ENCODE measurements at places on chromosomes 5 and 9.

GRCh38 chr9:98635374-98635773, 73.4 kb downstream of the GABBR2 start:
- no peak for DNase-seq

DNA sequence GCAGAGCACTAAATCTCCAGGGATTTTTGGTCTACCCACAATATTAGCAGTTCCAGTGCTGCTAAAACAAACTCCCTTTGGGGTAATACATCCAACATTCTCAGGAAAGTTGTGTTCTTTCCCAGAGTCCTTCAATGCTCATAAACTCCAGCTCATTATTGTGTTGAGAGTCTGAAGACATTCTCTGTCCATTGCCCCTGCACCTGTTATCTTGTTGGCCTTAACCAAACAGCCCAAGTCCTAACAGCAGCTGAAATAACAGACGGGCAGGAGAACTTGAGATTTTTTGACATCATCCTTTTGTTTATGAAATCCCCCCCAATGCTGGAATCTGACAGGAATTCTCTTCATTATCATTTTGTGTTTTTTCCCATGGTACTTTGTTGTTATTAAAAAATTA, 110.8 kb downstream of the PAPPA start:
- DNase-seq: no peak

GRCh38 chr5:39137819-39138451, 63.7 kb upstream of the RICTOR start:
- no peak for DNase-seq

- no peak for DNase-seq
Observed at GRCh38 chr5:133658327-133658726, 46.0 kb upstream of the FSTL4 start.

- no peak for DNase-seq
Observed at GRCh38 chr9:128175726-128176125, 15.6 kb downstream of the CIZ1 start.

- no peak for DNase-seq
Observed at GRCh38 chr5:884345-885126, 8.1 kb downstream of the BRD9 start.

DNA sequence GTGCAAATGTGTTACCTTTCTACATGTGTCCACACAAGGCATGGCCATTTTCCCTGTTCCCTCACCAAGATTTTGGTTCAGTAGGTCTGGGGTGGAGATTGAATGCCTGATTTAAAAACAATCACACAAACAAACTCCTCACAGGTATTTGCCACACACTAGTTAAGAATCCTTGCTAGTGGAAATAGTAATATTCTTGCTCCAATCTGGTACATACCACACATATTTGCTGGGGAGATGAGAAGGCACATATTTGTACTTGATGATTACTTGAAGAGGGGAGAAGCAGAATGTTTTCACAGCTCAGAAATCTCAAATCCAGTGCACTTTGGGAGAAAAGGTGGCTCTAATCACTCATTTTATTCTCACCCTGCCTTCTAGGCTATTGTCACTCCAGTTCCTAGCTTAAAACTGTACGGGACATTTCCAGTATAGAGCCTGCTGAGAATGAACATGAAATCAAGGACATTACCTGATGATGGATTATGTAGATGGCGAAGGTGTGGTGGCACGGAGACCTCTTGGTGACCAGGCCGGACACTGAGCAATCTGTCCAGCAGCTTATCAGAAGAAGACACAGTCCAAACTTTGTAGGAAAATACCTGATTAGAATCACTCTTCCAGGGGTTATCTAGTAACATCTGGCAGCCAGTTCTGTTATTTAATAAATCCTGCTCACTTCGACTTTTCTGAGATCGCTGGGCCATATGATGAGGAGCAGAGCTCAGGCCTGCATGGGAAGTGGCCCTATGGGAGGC, 116.1 kb upstream of the IL6ST start:
- DNase-seq: no peak

DNA sequence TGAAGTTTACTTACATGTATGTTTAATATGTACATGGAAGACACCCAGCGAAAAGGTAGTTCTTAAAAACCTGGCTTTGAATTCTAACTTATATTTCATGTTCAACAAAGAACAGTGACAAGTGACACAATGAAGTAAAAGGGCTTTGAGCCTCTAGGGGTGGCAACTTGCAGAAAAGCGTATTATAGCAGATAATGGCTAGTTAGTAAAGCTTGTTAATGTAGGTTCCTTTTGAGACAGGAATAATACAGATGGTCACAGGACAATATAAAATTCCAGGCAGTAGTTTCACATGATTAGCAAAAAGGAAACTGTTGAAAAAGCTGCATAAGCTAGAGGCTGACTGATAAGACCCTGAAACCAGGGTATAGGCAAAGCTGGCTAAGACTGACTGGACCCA, 132.4 kb upstream of the FTMT start:
- DNase-seq: no peak

DNA sequence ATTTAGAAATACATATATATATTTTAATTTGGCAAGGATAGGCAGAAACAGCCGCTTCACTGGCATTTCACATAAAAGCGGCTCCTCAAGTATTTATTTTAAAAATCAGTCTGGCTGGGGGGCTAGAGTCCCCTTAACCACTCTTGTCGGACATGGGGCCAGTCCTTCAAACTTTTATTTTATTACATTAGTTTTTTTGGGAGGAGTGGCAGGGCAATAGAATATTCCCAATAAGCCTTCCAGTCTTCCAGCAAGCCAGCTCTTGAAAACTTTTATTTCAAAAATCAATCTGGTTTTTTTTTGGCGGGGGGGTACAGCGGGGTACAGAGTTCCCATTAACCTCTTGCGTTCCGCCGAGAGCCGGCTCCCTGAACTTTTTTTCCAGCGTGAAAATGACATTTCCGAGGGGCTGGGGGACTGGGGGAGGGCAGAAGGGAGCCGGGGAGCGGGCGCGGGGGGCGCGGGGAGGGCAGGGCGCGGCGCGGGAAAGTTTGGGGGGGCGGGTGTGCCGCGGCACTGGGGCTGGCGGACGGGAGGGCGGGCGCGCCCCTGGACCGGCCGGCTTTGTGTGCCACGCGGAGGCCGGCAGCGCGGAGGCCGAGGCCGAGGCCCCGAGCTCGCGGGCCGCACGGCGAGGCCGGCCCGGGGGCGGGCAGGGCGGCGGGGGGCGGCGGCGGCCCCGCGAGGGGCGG, 504 bp upstream of the ZNF618 start:
- DNase-seq: no peak

GRCh38 chr9:28082671-28083070, 509.4 kb upstream of the C9orf72 start:
- no peak for DNase-seq

GRCh38 chr5:7347377-7347776, 48.6 kb upstream of the ADCY2 start:
- DNase-seq: no peak

GRCh38 chr9:89409466-89409865, 88.4 kb downstream of the SEMA4D start:
- DNase-seq: no peak

DNA sequence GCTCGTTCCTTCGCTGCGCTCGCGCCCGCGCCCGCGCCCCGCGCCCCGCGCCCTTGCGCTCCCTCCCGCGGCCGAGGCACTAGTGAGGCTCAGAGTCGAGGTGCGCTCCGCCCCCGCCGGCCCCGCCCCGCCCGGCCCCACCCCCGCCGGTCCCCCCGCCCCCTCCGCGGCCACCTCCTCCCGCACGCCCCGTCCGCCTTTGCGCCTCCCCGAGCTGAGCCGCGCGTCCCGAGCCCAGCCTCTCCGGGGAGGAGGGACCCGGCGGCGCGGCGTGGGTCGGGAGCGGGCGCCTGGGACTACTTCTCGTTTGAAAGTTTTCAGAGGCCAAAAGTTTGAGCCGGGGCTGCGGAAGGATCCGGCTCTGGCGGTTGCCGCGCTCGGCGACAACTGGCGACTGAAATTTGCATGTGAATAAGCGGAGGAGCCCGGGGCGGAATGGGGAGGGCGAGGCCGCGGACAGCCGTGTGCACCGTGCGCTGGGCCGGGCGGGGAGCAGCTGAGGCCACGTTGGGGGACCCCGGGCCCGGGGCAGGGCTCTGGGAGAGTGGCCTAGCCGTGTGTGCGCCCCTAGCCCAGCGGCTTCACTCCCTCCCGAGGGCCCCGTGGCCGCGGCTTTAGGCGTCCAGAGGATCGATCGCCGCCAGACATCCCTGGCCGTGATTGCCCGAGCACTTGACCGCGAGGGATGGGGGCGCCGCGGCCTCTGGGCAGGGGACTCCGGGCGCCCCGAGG, at the start of gene NOTCH1:
Gene NOTCH1 (minus strand): TSS at position 84 of the 732 bp plus-strand sequence. CDS start 262 bp downstream, outside the sequence.
- DNase-seq: peak; percentile 85

- no peak for DNase-seq
Observed at GRCh38 chr5:8386719-8387288, 517.9 kb downstream of the MTRR start.

- DNase-seq: no peak
Observed at GRCh38 chr5:6517510-6517909, 68.9 kb downstream of the UBE2QL1 start.

DNA sequence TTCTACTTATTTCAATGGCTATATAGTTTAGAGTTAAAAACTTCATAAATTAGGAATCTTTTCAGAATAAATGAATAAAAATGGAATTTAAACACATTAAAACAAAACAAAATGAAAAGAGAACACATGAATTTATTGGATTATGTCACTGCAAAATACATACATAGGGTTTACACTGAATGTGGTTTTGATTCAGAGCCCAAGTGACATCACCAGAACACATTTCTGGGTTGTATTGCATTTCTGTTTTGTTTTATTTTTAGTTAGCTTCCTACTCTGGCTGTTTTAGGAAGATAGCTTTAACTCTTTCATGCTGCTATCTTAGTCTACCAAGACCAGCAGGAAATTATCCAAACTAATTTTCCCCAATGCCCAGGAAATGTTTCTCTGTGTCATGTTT, 1935.0 kb downstream of the EFNA5 start:
- DNase-seq: no peak

DNA sequence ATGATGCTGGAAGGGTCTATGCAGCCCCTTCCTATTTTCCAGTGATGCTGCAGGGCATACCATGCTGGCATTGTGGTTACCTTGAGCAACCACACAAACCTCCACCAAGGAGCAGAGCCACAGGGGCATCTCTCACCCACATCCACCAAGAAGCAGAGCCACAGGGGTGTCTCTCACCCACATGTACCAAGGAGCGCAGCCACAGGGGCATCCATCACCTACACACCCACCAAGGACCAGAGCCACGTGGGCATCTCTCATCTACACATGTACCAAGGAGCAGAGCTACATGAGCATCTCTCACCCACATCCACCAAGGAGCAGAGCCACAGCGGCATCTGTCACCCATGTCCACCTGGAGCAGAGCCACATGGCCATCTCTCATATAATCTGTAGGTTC, 8.8 kb upstream of the GM2A start:
- DNase-seq: no peak

DNA sequence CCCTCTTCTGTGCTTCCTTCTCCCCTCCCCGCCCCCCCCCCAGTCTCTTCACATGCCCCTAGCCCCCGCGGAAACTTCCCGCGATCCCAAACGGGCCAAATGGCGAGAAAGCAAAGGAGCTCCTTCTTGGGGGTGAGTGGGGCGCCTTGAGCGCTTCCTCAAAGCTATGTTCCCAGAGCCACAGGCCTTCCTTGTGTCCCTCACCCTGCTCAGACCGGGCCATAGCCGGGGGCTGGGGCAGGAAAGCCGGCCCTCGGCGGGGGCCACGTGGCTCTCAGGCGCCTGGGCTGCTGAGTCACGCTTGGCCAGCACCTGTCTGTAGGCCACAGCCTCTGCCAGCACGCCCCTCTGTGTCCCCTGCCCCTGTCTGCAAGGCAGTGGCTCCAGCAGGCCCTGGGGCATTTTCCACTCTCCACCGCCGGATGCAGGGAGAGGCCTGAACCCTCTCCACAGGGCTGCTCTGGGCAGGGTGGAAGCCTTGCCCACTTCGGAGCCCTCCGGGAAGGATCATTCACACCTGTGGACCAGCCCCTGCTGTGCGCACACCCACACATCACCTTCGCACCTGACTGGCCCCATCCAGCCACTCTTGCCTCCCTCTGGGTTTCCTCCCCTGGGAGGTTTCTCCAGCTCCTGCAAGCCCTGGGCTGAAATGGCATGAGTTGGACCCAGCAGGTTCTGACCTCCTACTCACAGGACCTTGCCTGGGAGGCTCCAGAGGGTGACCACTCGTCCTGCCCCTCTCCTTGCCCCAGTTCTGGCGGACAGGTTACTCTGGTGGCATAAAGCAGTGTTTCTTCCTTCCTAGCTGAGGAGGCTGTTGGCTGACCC, 1.2 kb upstream of the SQSTM1 start:
- DNase-seq: no peak

GRCh38 chr9:127867356-127868277, 9.9 kb downstream of the AK1 start:
- DNase-seq: no peak

DNA sequence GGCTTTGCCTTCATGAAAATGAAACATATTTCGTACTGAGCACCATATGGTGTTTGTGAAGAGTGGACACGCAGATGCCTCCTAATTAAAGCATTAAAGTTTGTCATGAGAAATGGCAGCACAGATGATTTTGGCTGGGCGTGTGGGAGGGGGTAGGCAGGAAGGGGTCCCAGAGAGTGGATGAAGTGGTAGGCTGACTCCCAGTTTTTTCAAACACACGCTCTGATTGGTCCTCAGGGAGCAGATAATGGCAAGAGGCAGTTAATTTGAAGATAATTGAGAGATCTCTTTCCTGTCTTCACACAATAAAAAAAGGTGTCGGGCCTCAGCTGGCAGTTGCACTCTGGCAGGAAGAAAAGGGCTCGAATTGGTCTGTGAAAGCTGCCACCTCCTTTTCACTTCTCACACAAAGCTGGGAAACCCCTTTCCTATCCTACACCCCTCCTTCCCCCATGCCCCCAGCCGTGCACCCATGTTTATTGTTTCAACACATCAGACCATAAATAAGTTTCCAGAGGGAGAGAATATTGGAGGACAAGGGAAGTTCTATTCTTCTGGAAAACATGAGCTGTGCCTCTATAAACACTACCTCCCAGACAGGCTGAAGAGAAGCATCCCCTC, 429.6 kb downstream of the ARHGEF28 start:
- DNase-seq: no peak

DNA sequence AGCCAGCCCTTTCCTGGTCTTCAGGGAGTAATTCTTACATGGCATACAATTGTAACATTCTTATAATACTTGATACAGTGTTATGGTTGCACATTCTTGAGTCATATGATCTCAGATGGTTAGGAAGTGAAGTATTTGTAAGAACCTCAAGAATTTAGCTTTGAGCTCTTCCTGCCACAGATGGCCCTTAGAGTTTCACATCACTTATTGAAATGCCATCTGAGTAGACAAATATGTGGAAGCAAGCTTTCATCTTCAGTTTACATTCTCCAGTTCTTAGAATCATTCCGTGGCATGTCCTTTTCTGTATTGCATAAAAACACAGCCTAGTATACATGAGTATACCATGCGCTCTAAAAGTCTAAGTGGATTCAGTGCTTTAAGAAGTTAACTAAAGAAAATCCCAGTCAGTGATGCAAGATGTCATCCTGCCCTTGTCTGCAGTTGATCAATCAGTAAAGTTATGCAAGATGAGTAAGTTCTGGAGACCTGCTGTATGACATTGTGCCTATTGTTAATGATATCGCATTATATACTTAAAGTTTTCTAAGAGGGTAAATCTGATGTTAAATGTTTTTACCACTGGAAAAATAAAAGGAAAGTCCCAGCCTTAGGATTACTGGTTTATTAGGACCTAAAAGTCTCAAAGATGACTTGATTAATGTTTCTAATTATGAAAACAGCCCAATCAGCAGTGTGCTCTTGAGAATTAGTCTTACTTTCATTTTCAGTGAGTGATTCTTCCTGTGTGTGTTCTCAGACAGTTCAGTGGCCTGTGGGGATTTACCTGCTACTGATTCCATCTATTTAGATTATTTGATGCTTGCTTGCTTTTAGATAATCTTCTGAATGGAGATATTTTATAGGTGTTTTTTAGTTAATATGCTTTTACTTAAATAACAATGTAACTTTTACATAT, 29.4 kb downstream of the RHOBTB3 start:
- peak; percentile 39 for DNase-seq

All from GM18507 (cell line).